ENCODE measurements at places on chromosomes 7 and 10.

DNA sequence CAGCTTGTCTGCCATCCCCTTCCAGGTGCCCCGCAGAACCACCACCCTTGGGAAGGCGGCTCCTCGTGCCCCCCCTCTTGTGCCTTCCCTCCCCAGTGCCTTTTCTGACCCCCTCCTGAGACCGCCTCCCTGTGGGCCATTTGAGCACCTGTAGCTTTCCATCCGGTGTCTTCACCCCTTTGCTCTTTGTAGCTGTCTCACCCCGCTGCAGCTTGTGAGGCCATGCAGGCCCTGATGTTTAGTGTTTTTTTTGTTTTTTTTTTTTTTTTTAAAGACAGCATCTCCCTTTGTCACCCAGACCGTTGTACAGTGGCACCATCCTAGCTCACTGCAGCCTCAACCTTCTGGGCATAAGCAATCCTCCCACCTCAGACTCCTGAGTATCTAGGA is 52.5 kb downstream of the CUX1 start:
- no peak for DNase-seq

DNA sequence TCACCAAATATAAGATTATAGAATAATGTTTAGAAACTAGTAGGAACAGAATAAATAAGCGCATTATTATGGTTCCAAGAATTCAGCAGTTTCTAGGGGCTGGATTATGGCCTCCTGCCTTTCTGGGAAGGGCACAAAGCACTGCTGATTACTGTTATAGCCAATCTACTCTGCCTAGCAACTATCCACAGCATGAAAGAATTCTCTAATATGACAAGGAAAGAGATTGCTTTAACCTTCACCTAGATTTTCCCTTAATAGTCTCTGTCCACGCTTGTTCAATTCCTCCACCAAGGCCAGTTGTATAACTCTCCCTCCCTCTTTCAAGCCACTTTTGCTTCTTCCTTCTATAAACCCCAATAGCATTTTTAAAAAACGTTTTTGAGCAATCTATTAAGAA is 1033.6 kb upstream of the LRRTM3 start:
- no peak for DNase-seq

- DNase-seq = no peak
These were observed 166.0 kb upstream of the EEPD1 start for GRCh38 chr7:35987016-35987415.

DNA sequence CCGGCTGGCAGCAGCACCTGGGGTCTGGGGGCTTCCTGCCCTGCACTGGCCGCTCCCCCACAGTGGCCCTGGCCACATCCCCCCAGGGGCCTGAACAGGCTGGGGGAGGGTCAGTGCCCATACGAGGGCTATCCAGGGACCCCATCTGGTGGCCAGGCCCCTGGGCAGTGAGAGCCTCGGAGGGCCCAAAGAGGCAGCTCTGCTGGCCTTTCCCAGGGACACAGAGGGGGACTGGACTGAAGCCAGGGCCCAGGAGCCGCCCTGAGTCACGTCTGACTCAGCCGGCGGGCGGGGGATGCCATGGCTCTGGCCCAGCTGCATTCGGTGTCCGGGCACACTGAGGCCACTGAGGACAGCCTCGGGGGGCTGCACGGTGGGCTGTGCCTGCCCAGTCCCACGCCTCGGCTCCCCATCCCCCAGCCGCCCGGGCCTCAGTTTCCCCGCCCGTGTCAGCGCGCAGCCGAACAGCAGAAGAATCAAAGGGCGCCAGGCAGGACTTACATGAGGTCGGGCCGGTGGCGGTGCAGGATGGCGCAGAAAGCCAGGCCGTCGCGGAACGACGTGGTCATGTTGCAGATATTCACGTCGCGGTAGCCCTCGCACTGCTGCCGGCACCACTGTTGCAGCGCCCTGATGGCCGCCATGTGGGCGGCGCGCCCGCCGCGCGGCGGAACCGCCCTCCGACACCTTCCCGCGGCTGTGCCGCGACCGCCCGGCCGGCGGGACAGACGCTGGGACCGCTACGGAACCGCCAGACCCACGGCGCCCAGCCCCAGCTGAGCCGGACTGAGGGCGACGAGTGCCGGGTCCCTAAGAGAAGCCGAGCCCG is at the start of gene MICALL2:
Gene MICALL2, minus strand, starts transcription at position 788 of the 829 bp plus-strand sequence. Its CDS starts 144 bp downstream, at position 644.
- DNase-seq = no peak

DNA sequence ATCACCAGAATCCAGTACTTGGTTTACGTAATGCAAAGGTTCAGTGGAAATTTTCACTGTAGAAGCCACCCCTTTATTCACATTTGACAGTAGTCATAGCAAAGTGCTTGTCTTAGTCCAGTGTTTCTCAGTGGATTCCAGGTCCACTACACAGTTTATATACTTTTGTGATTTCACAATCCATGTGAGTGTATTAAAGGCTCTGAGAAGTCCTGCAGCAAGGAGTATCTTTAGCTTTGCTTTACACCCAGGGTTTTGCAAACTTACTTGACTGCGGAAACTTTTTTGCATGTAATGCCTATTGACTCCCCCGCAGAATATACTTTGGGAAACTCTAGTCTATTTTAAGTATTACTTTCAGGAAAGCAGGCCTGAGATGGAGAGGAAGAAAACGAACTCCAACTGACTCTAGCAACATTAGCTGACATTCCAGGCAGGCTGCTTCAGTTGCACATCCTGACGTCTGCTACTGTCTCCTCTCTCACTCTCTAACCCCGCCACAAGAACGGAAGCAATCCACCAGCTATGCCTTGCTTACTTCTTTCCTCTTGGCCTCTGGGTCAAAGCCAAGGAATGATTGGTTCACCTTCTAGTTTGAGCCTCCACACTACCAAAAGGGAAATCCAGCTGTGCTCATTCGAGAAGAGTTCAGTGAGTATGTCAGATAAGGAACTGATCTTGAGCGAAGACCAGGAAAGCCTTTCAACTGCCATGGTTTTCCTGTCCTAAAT is 6.2 kb downstream of the PLXNA4 start:
- no peak for DNase-seq

DNA sequence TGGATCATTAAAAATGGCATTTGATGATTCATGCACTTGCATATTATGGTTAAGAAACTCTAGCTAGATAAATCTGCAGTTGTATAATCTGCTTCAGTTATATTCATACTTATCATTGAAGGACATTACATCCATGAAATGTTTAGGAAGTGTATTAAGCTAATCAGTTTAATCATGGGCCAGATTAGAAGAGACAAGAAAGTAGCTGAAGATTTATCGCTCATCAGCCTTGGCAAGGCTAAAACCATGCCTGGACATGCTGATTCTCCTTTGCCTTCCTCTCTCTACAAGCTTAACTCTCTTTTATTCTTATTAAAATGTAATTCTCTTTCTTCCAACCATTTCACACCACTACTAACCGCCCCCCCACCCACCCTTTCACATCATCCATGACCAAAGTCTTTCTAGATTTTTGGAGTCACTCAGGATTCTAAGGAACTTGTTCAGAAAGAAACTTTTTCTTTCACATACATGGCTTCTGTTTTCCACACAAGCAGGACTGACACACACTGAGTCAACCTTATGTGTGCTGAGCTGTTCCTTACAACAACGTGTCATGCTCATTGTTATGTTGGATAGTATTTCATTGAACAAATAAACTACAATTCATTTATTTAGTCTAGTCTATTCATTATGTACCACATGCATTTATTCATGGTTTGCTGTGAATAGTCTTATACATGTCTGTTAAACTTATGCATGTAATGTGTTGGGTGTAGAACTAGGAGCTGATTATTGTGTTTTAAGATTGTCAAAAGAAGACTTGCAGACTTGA is 227.3 kb upstream of the SP8 start:
- DNase-seq = no peak

DNA sequence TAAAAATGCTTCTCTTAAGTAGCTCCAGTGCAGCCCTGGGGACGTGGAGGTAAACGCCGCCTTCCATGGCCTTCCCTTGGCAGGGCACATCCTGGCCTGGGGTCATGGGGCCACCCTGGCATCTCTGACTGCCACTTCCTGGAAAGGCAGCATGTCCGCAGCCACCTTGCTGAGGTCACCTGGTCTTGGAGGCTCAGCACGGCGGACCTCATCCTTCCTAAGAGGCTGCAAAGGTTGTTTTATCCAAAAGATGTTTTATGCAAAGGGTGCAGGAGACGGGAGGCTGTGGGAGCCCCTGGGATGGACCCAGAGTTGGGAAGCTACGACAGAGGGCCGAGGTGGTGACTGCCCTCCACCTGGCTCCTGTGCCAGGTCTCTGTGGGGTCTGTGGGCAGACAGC is 106.0 kb downstream of the TCERG1L start:
- DNase-seq = no peak

DNA sequence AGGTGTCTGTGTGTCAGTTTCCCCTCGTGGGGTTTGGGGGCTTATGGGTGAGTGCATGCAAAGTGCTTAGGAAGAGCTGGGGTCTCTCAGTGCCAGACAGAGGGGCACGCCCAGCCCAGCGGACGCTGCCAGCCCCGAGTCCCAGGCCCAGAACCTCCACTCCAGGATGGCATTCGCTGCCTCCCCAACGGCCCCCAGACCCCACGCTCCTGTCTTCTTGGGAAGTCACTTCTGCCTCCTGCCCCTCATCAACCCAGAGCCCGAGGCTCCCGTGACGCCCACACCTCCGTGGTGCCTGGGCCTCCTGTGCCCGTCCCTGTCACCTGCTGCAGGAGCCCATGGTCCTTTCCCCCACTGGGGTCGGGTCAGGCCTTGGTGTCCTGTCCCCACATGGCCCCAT is 35.0 kb downstream of the NKX6-2 start:
- DNase-seq = no peak

GRCh38 chr7:41203542-41203941 is 499.3 kb downstream of the INHBA start:
- DNase-seq = no peak

DNA sequence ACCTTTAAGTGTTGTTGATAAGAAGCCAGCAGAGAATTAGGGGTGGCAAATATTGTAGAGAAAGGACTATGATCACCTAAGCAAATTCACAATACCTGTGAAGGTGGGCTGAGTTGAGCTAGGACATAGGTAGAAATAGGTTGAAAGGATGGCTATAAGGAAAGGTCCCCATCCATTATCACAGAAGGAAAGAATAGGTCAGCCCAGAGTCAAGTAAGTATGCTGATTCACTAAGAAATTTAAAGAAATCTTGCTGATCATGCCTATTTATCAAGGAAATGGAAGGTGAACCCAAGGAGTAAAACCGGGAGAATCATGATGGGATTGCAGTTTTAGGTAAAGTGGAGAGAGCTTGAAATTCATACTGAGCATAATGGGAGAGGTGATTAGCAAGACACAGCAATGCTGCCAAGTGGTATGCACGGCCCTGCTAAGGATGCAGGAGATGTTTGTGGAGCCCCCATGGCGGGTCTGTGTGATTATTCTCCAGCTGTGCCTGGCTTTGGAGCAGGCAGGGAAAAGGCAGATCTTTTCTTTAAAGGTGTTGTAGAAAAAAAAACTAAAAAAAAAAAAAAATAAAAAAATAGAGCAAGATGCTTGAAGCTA is 399.4 kb downstream of the PLXDC2 start:
- DNase-seq = no peak

DNA sequence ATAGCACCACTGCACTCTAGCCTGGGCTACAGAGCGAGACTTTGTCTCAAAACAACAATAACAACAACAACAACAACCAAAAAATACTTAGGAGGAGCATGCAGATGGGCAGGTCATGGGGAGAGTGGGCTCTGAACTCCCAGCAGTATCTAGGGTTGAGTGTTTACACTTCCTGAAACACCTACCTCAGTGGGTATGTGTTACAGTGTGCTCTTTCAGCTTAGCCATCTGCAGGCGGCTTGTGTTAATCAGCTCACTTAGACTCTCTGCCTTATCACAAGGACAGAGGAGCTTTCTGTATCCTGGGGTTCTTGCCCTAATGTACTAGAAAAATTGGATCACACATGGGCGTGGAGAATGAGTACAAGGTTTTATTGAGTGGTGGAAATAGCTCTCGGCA is 340.2 kb downstream of the KIF20B start:
- no peak for DNase-seq

DNA sequence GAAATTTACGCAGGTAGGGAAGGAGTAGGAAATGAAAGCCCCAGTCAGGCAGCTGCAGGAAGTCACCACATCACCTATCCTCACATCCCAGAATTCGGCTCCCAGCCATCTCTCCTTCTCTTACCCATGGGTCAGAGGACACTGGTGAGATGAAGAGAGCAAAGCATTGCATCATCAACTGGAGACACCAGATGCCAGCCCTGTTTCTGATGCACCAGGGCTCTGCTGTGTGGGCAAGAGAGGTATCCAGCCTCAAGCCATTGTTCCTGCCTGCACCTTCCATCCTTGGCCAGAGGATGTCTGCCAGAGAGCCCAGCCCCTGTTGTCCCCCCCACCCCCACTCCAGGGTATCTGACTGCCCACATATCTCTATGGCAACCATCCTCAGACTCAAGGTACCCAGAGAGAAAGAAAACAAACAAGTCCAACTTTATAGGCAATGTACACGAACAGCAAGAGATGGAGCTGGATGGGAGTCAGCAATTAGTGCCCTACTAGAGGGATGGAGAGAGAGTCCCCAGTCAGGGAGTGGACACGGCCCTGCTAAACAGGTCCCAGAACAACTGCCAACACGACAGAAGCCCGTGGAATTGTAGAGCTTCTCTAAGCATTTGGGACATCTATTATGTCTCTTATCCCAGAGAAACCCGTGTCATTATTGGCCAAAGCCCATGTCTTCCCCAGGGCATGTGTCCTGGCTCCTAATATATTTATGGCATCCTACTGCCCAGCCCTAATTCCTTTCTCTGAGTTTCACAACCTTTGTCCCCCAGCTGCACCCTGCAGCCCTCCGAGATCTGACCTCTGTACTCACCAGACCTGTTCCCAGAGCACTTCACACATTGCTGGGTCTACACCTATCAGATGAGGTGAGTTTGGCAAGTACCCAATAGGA is 2.8 kb downstream of the CAMK2G start:
- no peak for DNase-seq

- DNase-seq = no peak
These were observed 180.5 kb upstream of the ASAH2 start for GRCh38 chr10:50431791-50432190.

- no peak for DNase-seq
These were observed 3.0 kb downstream of the AFAP1L2 start for GRCh38 chr10:114401195-114401791.

GRCh38 chr10:61890881-61891409 is 10.6 kb upstream of the ARID5B start:
- DNase-seq = no peak

GRCh38 chr10:76514321-76514720 is 1082.9 kb downstream of the LRMDA start:
- DNase-seq = no peak

- no peak for DNase-seq
These were observed 27.7 kb upstream of the BPGM start for GRCh38 chr7:134618756-134619530.

DNA sequence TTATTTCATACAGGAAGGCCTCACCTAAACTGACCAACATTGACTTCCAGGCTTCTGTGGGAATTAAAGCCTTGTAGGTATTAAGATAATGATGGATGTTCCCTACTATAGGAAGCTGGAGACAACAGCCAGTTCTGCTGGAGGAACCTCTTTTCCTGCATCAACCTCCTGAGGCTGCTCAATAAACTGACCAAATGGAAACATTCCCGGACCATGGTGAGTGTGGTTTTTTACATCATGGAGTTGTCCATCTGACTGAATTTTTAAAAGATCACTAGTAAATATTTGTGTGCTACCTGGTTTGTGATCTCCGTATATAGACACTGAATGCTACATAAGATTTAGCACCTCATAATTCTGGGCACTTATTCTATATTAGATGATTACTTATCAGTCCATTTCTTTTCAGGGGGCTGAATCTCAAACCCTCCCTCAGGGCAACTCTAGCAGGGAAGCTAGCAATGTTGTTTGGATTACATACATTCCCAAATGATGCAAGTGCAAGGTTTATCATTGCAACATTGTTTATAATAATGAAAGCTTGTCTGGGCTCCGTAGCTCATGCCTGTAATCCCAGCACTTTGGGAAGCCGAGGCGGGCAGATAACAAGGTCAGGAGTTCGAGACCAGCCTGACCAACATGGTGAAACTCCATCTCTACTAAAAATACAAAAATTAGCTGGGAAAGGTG is 21.5 kb upstream of the SMKR1 start:
- no peak for DNase-seq

Measured in NCI-H526 treated with DMSO at 0.1 percent for 48 hours (cell line).